BJ (cell line): ENCODE measurements at places on chromosomes 11 and 22.

DNA sequence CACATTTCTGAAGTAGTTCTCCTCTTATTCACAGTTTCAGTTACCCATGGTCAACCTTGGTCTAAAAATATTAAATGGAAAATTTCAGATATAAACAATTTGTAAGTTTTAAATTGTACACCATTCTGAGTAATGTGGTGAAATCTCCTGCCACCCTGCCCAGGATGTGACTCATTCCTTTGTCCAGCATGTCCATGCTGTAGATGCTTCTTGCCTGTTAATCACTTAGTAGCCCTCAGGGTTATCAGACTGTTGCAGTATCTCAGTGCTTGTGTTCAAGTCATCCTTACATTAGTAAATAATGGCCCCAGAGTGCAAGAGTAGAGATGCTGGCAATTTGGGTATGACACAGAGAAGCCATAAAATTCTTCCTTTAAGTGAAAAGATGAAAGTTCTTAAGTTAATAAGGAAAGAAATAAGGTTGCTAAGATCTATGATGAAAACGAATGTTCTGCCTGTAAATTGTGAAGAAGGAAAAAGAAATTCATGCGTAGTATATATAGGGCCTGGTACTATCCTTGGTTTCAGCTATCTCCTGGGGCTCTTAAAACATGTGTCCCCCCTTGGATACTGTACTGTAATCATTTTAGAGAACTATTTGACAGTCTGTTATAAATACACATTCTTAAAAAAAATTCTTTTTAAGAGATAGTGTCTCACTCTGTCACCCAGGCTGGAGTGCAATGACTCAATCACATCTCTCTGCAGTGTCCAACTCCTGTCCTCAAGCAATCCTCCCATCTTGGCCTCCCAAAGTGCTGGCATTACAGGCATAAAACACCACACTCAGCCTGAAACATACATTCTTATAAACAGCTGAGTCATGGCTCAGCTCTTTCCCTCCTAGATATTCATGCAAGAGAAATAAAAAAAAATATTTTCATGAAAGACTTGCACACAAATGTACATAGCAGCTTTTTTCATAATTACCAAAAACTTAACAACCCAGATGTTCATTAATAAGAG is 31.3 kb downstream of the MTNR1B start:
- DNase-seq, result peak; percentile 63

DNA sequence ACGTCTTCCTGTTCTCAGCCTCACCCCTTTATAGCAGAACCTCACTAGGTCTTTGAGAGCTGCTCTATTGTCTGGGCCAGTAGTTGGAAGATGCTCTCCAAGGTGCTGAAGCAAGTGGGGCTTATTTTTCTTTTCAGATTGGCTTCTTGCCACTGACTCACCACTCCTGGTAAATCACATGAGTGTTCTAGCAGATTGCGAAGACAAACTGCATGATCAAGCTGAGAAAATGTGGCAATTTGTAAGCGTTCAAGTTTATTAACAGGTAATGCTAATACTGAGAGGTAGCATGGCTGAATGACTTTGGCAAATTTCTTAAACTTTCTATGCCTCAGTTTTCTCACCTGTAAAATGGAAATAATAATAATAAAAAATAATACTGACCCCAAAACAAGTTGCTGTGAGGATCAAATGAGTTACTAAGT is 59.2 kb downstream of the CACNG2 start:
- DNase-seq, result peak; percentile 37

GRCh38 chr11:64086258-64087123 is 50.8 kb downstream of the FLRT1 start:
- peak; percentile 2 for DNase-seq

- DNase-seq, result no peak
Measured at GRCh38 chr11:1123970-1124369, 33.8 kb upstream of the MUC5AC start.

DNA sequence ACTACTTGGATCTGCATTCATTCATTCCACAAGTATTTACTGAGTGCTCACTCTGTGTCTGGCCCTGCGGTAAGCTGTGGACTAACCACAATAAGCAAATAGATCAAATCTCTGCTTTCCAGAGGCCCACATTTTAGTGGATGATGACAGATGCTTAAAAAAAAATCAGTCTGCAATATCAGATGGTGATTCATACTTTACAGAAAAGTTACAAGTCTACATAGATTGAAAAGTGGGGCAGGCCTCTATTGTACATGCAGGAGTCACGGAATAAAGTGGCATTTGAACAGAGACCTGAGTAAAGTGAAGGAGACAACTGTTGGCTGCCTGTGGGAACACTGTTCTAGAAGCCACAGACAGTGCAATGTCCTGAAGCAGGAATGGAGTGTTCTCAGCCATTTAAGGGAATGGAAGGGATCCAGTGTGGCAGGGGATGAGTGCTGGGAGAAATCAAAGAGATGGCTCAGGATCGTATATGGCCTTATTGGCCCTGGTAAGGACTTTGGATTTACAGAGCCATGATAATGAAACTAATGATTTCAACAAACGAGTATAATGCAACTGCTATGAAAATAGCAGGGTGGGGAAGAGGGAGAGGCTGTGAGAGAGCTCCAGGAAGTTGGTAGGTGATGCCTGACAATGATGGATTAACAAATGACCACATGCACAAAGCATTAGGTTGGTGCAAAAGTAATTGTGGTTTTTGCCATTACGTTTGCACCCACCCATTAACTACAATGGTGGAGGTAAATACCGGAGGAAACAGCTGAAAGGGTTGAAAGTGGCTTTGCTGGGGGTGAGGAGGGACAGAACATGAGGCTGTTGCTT is 31.1 kb downstream of the TMEM45B start:
- DNase-seq, result peak; percentile 93
